ENCODE measurements at places on chromosomes 1 and 21.
A peak's percentile ranks its signal among the peaks of the same experiment; 100 is the strongest.

- no peak for DNase-seq
These were observed 57.0 kb upstream of the RAVER2 start for GRCh38 chr1:64687725-64688327.

- DNase-seq, result no peak
These were observed 117.0 kb downstream of the UBE2U start for GRCh38 chr1:64320470-64320869.

DNA sequence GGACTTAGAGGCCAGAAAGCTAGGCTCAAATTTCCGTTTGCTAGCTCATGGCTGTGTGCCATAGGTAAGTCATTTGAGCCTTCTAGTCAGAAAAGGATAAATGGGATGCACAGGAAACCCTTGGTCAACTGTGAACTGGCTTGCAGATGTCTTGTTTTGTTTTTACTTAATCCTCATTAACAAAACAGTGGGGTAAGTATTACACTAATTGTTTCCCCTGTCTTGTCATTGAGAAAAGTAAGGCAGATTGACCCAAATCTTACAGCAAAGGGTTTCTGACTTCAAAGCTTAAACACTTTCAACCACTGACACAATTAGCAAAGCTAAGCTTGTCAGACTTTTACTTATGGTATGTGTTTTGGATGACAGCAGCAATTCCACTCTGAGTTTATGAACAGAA, 291.3 kb downstream of the NTNG1 start:
- DNase-seq, result no peak

DNA sequence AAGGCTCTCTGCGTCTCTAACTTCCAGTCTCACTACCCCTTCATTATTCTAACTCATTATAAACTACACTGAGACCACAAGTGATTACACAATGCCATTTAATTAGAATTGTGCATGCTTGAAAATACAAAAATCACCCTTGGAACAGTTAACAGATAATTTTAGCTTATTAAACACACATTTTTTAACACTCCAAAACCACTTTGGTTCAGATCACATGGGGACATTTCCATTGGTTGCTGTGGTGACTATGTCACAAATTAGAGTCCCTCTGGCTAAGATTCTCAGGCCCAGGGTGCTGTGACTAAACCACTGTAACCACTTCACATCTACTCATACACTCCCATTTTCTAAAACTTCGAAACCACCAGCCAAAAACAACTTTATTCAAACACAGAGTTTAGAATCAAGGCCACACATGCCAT, 43.0 kb downstream of the JAK1 start:
- DNase-seq, result no peak

- no peak for DNase-seq
These were observed 57.5 kb downstream of the ENAH start for GRCh38 chr1:225595452-225595851.

- no peak for DNase-seq
These were observed 23.9 kb downstream of the FMO5 start for GRCh38 chr1:147201276-147201675.

DNA sequence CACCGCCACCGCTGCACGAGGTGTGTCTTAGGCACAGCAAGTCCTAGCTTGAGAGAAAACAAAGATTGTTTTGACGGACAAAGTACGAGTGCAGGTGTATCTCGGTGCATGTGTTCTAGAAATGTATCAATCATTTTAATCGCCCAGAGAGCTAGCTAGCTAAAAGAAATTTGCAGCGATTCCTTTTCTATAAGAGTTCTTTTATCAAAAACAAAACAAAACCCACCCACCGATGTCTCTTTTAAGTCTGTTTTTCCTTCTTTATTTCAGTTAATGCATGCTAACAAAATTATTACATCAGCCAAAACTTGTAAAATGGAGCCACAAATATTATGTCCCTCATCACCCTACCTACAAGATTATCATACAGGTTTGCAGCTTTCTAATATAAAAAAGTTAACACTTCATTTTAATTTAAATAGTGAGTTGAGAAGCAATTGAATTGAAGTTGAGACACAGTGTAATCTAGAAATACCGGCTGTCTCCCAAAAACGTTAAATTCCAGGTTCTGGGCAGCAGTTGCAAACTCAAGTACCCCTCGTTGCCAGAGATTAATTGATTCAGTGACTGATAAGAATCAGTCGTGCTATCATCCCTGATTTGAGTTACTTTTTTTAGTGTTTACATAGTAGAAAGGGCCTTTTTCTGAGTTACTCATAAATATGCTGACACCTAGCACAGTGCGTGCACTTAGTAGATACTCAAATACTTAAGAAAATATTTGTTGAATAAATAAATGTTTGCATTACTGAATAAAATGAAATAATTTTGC, 1.5 kb upstream of the SYDE2 start:
- DNase-seq, result no peak

DNA sequence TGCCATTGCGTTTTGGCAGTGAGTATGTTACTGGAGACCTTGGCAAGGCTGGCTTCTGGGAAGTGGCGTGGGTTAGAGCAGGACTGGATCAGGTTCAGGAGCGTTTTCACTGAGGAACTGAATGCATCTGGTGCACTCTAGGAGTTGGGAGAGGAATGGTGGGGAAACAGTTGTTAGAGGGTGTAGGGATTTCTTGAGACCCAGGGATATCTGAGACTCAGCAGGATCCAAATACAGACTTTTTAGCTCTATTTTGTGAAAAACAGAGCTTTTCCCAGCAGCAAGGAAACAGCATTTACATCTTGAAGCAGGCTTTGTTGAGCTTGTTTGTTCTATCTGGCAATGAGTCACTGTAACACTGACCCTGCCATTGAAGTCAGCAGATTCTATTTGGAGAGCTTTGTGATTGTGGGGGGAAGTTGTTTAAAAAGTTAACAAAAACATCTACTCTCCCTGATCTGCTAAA, 56.9 kb upstream of the NRIP1 start:
- DNase-seq, result no peak

GRCh38 chr21:27805696-27806095, 838.8 kb upstream of the ADAMTS5 start:
- no peak for DNase-seq

DNA sequence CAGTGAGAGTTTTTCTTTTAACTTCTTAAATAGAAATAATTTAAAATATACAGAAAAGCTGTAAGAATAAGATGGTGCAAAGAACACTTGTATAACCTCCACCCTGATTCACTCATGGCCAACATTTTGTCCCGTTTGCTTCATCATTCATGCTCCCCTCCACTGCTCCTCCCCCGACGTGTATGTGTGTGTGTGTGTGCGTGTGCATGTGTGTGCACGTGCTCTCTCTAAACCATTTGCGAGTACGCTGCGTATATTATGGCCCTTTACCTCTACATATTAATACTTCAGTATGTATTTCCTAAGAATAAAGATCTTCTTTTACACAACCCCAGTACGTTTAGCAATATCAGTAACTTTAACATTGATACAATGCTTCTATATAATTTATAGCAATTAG, 43.0 kb downstream of the TRAF5 start:
- no peak for DNase-seq

DNA sequence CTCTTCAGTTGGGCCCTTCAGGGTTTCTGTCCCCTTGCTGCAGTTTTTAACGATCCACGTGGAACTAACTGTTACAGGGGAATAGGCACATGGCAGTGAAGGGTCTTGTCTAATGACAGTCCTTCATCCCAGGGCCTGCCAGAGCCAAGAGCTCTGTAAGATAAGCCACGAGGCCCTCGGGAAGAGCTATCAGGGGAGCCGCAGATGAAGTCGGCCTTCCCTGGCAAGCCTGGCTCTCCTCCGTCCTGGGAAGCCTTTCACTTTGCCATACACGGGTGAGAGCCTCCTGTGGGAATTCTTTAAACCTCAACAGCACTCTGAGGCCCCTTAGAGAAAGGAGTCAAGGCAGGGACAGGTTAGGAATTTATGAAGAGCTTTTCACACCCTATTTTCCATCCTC, 29.0 kb downstream of the ACP6 start:
- no peak for DNase-seq

DNA sequence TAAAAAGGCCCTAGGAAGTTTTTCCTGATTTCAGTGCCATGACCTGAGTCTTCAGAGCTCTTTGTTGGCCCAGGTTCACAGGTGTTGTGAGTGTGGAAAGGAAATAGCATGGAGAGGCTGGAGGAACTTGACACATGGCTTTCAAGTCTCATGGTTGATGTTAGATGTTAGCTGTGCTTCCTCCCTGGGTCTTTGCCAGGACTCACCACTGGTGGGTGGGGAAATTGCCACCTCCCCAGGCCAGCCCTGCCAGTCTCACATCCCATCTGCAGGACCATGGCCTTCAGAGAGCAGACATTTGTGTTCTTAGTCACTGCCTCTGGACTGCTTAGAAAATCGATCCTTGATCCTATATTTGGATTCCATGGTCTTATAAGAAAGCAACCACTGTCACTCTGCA, 383.2 kb downstream of the DISC1 start:
- no peak for DNase-seq

GRCh38 chr1:9293241-9293532, 493 bp downstream of the SPSB1 start:
- no peak for DNase-seq

GRCh38 chr1:203186091-203186445, 436 bp downstream of the CHI3L1 start:
- DNase-seq, result no peak

- DNase-seq, result peak; percentile 74
These were observed 186.1 kb downstream of the CLEC20A start for GRCh38 chr1:178310685-178311105.

DNA sequence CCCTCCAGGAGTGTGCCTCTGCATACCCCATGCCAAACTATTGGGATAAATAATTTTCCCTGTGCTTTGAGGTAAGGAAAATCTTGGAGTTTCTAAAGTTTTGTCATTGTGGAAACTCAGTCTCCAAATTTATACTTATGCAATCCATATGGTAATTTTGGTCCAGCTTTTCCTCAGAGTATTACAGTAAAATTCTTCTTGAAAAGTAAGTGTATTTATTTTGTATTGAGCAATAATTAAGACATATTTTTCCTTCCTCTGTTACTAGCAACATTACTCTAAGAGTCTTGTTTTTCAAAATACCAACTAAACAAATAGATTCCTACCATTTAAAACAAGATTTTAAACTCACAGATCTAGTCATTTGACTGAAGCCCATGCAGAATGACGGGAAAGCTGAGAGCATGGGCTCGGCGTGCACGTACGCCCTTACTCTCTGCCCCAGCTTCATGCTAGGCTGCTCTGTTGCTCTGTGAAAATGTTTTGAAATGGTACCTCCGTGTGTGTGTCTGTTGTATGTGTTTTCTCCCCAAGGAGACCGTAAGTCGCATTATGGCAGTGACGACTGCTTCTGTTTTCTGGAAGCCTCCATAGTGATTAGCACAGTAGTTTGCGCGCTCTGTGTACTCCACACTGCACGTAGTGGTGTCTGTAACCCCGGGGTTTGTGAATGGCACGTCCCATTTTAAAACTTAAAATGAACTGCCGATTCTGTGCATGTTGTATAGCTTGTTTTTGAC, 165.3 kb downstream of the SDCCAG8 start:
- DNase-seq, result no peak

- no peak for DNase-seq
These were observed 123.5 kb downstream of the OLFML2B start for GRCh38 chr1:161900160-161900559.

DNA sequence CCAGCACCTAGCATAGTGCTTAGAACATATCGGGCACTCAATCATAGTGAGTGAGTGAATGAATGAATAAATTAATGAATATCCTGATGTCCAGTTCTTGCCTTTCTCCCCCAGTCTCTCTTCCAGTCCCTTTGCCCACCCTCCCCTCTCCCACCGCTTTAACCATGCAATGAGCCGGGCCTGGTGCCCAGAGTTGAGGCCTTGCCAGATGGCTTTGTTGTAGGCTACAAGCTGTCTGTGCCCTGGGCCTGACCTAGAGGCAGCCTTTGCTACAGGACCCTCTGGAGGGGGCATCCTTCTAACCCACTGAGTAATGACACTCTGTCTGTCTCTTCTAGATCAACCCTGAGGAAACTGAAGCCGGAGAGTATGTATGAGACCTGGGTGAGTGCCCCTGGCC, 6.9 kb downstream of the CASQ1 start:
- DNase-seq, result no peak

GRCh38 chr1:40575336-40575735, 43.9 kb downstream of the ZNF684 start:
- no peak for DNase-seq

GRCh38 chr1:173095632-173096031, 44.9 kb upstream of the TNFSF18 start:
- no peak for DNase-seq

DNA sequence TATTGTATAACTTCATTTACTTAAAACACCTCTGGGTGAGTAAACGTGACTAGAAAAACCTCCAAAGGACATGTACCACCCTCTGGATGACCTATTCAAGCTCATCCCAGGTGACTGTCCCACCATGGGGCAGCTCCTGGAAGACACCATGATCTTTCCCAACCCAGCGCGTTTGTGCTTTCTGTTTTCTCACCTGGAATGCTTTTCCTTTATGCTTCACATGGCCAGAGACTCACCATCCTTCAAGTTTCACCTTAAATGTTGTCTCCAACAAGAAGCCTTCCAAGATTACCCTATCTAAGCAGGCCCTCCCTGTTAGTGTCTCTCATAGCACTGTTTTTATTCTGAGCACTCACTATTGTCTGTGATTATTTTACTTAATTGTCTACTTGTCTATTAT, 11.1 kb downstream of the CYP4B1 start:
- no peak for DNase-seq

DNA sequence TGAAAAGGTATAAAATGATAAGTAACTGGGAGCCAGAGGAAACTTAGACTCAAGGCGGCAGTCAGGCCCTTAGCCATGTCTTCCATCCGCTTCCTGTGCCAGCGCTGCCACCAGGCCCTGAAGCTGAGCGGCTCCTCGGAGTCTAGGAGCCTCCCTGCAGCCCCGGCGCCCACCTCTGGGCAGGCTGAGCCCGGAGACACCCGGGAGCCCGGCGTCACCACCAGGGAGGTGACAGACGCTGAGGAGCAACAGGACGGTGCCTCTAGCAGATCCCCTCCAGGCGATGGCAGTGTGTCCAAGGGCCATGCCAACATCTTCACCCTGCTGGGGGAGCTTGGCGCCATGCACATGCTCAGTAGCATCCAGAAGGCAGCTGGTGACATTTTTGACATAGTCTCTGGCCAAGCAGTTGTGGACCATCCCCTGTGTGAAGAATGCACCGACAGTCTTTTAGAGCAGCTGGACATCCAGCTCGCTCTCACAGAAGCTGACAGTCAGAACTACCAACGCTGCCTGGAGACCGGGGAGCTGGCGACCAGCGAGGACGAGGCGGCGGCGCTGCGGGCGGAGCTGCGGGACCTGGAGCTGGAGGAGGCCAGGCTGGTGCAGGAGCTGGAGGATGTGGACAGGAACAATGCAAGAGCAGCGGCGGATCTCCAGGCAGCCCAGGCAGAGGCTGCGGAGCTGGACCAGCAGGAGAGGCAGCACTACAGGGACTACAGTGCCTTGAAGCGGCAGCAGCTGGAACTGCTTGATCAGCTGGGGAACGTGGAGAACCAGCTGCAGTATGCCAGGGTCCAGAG, at the start of gene BECN2:
BECN2 (plus strand) TSS at position 76 of the 803 bp plus-strand sequence; CDS start at position 76, 0 bp downstream.
- no peak for DNase-seq

All from NCI-H187 treated with DMSO at 0.1 percent for 48 hours (cell line).